Central memory CD8-positive, alpha-beta T cell (primary cell): ENCODE measurements at places on chromosomes 12 and 14.

GRCh38 chr12:48750769-48751356 is 34.4 kb upstream of the CCNT1 start:
- H3K27ac ChIP-seq, result no peak overlapping the region
- H3K36me3 ChIP-seq, result no peaks in the 10 kb centered on the region
- no peak overlapping the region for H3K4me3 ChIP-seq
- no peaks in the 10 kb centered on the region for H3K4me1 ChIP-seq
- no peak for DNase-seq

GRCh38 chr12:83931451-83931850 is 981.1 kb downstream of the SLC6A15 start:
- no peak overlapping the region for H3K4me3 ChIP-seq
- no peaks in the 10 kb centered on the region for H3K27me3 ChIP-seq
- H3K4me1 ChIP-seq, result no peaks in the 10 kb centered on the region
- no peak overlapping the region for H3K27ac ChIP-seq

GRCh38 chr14:36662543-36663403 is 1.1 kb downstream of the PAX9 start:
- DNase-seq, result no peak
- peaks cover 2% of the 10 kb centered on the region for H3K36me3 ChIP-seq
- H3K27ac ChIP-seq, result no peak overlapping the region
- H3K27me3 ChIP-seq, result peaks cover 91% of the 10 kb centered on the region
- peak overlapping the region; percentile 9 for H3K4me3 ChIP-seq
- H3K4me1 ChIP-seq, result peaks cover 5% of the 10 kb centered on the region

GRCh38 chr12:15118955-15119354 is 102.3 kb downstream of the RERG start:
- DNase-seq, result no peak
- no peaks in the 10 kb centered on the region for H3K36me3 ChIP-seq
- no peak overlapping the region for H3K4me3 ChIP-seq
- no peak overlapping the region for H3K27ac ChIP-seq
- no peaks in the 10 kb centered on the region for H3K4me1 ChIP-seq

- H3K27me3 ChIP-seq, result no peaks in the 10 kb centered on the region
- no peak overlapping the region for H3K27ac ChIP-seq
- H3K36me3 ChIP-seq, result no peaks in the 10 kb centered on the region
- DNase-seq, result no peak
- no peaks in the 10 kb centered on the region for H3K4me1 ChIP-seq
Measured at GRCh38 chr14:79643132-79643531, 568.2 kb downstream of the DIO2 start.

DNA sequence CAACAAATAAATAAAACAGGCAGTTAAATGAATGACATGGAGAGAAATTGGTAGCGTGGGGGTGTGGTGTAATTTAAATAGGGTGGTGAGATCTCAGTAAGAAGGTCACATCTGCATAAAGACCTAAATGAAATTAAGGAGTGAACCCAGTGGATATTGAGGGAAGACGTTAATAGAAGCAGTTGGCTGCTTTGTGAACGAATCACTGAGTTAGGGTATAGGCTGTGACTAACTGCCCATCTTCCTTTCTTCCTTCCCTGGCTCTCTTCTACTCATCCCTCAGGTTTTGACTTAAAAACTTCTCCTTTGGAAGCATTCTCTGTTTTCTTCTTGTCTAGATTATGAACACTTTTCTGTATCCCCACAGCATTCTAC is 64.7 kb downstream of the BTG1 start:
- no peaks in the 10 kb centered on the region for H3K27me3 ChIP-seq
- H3K4me3 ChIP-seq, result peak overlapping the region; percentile 35
- peaks cover 28% of the 10 kb centered on the region for H3K4me1 ChIP-seq
- no peak for DNase-seq
- no peak overlapping the region for H3K27ac ChIP-seq

DNA sequence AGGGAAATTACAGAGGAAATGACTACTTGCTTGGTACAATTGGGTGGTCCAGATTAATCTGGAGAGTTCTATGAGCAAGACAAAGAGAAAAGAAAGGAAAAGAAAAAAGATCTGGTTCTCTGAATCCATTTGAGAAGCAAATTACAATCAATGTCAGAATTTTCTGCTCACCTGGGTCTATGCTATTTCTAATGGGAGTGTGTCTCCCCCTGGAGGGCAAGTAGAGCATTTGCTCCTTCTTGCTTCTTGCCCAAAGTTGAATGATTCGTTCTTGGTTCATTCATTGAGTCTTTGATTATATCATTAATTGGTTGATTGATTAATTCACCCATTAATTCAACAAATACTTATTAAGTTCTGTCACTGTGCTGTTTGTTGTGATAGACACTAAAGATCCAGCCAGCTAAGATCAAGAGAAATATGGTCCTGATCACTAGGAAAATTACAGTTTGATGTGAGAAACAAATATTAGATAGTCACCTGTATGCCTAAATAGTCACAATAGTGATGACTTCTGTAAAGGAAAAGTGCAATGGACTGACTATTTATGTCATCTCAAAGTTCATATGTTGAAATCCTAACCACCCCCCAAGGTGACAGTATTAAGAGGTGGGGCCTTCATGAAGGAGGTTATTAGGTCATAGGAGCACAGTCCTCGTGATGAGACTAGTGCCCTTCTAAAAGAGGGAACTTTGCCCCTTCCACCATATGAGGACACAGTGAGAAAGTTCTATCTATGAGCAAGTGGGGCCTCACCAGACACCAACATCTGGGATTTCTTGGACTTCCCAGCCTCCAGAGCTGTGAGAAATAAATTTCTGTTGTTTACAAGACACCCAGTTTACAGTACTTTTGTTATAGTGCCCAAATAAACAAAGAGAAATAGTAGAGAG is 8.0 kb upstream of the ASB8 start:
- H3K27ac ChIP-seq, result no peak overlapping the region
- peaks cover 3% of the 10 kb centered on the region for H3K36me3 ChIP-seq
- H3K4me1 ChIP-seq, result no peaks in the 10 kb centered on the region
- H3K27me3 ChIP-seq, result peaks cover 26% of the 10 kb centered on the region

DNA sequence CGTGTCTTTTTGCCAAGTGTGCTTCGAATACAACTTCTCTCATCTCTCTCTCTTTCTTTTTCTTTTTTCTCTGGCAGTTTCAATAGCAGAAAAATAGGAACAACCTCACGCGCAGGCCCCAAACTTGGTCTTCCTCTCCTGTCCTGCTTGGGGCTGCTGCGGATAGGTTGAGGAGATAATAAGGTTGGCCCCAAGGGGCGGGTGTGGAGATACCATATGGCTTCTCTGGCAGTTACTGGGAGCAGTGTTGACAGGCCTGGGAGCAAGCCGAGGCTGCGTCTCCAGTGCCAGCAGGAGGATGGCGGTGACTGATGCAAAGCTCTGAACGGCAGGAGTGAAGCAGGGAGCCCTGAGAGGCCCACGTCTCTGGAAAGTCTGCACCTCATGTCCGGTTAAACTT is 89.5 kb upstream of the MANSC4 start:
- H3K27me3 ChIP-seq, result no peaks in the 10 kb centered on the region
- no peaks in the 10 kb centered on the region for H3K4me1 ChIP-seq
- no peak for DNase-seq
- no peaks in the 10 kb centered on the region for H3K36me3 ChIP-seq
- H3K4me3 ChIP-seq, result no peak overlapping the region

DNA sequence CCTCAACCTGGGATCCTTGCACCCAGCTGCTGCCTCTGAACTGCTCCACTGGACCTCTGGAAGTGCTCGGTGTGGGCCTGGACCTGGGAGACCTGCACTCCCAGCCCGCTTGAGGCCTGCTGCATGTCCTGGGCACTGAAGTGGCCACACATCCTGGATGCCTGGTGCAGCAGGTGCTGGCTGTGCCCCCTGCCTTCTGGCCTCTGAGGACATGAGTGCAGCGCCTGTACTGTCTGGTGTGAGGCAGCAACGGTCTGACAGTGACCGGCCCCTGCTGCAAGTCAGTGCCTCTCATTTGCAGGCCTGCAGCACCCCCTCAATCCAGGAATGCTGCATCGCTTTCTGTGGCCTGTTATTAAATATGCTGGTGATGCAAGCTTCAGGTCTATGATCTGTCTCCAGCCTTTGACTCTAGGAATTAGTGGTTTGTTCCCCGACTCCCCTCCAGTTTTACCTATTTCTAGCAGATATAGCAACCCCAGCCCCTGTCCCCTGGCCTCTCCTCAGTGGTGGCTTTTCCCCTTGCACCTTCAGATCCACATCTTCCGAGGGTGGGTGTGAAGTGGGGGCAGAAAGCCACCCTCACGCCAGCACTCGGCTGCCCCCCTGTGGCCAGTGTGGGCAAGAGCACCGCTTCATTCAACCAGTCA is 3.6 kb downstream of the SMIM41 start:
- DNase-seq, result peak; percentile 53
- H3K36me3 ChIP-seq, result peaks cover 4% of the 10 kb centered on the region
- H3K4me3 ChIP-seq, result no peak overlapping the region
- peaks cover 15% of the 10 kb centered on the region for H3K4me1 ChIP-seq
- H3K27me3 ChIP-seq, result peaks cover 32% of the 10 kb centered on the region
- no peak overlapping the region for H3K27ac ChIP-seq

DNA sequence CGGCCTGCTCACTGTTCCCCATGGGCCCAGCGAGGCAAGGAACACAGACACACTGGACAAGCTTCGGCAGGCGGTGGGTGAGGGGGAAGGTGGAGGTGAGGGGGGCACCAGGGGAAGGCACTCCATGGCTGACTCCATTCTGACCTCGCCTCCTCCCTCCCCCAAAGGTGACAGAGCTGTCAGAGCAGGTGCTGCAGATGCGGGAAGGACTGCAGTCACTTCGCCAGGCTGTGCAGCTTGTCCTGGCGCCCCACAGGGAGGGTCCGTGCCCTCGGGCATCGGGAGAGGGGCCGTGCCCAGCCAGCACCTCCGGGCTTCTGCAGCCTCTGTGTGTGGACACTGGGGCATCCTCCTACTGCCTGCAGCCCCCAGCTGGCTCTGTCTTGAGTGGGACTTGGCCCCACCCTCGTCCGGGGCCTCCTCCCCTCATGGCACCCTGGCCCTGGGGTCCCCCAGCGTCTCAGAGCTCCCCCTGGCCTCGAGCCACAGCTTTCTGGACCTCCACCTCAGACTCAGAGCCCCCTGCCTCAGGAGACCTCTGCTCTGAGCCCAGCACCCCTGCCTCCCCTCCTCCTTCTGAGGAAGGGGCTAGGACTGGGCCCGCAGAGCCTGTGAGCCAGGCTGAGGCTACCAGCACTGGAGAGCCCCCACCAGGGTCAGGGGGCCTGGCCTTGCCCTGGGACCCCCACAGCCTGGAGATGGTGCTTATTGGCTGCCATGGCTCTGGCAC is 10.6 kb downstream of the MCRS1 start:
- H3K4me3 ChIP-seq, result no peak overlapping the region
- H3K27ac ChIP-seq, result no peak overlapping the region
- H3K36me3 ChIP-seq, result peaks cover 27% of the 10 kb centered on the region
- no peak for DNase-seq

- no peaks in the 10 kb centered on the region for H3K27me3 ChIP-seq
- DNase-seq, result no peak
- no peaks in the 10 kb centered on the region for H3K4me1 ChIP-seq
Measured at GRCh38 chr12:58500399-58500798, 419.9 kb downstream of the LRIG3 start.

DNA sequence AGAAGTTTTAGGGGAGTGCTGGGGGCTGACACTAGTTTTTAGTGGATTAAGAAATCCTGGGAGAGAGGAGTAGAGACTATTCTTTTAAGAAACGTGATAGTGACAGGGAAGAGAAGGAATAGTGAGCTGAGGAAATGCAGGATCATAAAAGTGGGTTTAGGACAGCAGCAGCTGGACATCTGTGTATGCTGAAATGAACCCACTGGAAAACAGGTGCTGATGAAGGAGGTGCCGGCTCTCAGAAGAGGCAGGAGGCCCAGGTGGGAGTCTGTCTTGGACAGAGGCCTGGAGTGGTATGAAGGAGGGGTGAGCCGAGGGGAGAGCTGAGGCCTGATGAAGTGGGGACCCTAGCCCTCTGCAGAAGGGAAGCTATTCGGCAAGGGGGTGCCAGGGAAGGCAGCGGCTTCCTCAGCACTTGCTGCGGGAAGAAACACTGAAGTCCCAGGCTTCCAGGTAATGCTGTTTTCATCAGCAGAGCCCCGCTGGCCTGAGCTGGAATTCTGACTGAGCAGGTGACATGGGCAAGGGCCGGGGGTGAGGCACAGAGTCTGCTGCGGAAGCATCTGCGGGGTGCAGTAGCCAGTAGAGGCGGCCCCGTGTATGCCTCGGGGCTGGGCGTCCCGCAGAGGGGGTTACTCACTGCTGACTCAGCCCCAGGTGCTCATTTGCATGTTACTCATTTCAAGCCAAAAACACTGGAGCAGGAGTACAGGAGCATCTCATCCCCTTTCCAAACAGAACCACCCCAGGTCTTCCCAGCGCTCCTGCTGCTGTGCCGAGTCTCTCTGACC is 89.7 kb downstream of the TMCC3 start:
- no peak overlapping the region for H3K4me3 ChIP-seq
- no peak for DNase-seq
- H3K27me3 ChIP-seq, result peaks cover 24% of the 10 kb centered on the region
- no peaks in the 10 kb centered on the region for H3K4me1 ChIP-seq
- H3K36me3 ChIP-seq, result no peaks in the 10 kb centered on the region

- no peaks in the 10 kb centered on the region for H3K4me1 ChIP-seq
- H3K27me3 ChIP-seq, result no peaks in the 10 kb centered on the region
- no peak overlapping the region for H3K4me3 ChIP-seq
- no peak overlapping the region for H3K27ac ChIP-seq
- H3K36me3 ChIP-seq, result no peaks in the 10 kb centered on the region
Measured at GRCh38 chr12:116779597-116779996, 41.5 kb downstream of the RNFT2 start.

- no peak overlapping the region for H3K27ac ChIP-seq
- peaks cover 27% of the 10 kb centered on the region for H3K27me3 ChIP-seq
- DNase-seq, result no peak
Measured at GRCh38 chr12:50065726-50066310, 8.4 kb downstream of the ASIC1 start.

GRCh38 chr12:24232531-24232930 is 283.1 kb upstream of the SOX5 start:
- DNase-seq, result no peak
- H3K4me3 ChIP-seq, result no peak overlapping the region
- no peak overlapping the region for H3K27ac ChIP-seq
- H3K4me1 ChIP-seq, result no peaks in the 10 kb centered on the region
- peaks cover 9% of the 10 kb centered on the region for H3K27me3 ChIP-seq
- no peaks in the 10 kb centered on the region for H3K36me3 ChIP-seq

DNA sequence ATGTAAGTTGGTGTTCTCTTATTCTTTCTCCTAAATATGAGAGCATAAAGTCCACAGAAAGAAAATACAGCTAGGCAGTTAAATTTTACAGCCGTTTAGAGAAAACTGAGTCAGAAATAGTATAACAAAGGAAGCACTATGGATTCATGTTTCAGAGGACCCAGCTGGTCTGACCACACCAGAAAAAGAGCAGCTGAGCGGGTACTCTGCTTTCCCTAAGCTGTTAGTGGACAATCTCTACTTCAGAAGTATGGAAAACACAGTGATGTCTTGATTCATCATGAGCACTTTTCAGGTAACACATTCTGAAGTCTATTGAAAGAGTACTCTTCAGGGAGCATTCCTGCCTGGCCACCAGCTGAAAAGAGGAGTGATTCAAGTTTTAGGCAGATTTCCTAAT is 12.4 kb downstream of the PPM1H start:
- no peak overlapping the region for H3K27ac ChIP-seq
- no peaks in the 10 kb centered on the region for H3K4me1 ChIP-seq
- peaks cover 10% of the 10 kb centered on the region for H3K27me3 ChIP-seq
- no peak overlapping the region for H3K4me3 ChIP-seq
- H3K36me3 ChIP-seq, result peaks cover 2% of the 10 kb centered on the region
- no peak for DNase-seq
